ENCODE measurements at places on chromosomes 5 and 9.

DNA sequence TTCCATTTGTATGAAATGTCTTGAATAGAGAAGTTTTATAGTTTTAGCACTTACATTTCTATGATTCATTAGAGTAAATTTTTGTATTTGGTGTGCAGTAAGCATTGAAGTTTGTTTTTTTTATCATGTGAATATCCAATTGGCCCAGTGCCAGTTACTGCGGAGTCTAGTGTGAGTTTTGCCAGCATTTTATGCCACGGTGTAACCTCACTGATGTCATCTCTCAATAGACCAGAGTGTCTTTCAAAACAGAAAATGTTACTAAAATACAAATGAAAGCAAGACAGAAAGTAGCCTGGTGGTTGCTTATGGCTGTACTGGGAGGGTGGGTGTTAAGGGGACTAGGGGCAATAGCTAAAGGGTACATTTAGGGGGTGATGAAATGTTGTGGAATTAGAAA lies 62.8 kb downstream of the IPPK start:
- no peak for DNase-seq

DNA sequence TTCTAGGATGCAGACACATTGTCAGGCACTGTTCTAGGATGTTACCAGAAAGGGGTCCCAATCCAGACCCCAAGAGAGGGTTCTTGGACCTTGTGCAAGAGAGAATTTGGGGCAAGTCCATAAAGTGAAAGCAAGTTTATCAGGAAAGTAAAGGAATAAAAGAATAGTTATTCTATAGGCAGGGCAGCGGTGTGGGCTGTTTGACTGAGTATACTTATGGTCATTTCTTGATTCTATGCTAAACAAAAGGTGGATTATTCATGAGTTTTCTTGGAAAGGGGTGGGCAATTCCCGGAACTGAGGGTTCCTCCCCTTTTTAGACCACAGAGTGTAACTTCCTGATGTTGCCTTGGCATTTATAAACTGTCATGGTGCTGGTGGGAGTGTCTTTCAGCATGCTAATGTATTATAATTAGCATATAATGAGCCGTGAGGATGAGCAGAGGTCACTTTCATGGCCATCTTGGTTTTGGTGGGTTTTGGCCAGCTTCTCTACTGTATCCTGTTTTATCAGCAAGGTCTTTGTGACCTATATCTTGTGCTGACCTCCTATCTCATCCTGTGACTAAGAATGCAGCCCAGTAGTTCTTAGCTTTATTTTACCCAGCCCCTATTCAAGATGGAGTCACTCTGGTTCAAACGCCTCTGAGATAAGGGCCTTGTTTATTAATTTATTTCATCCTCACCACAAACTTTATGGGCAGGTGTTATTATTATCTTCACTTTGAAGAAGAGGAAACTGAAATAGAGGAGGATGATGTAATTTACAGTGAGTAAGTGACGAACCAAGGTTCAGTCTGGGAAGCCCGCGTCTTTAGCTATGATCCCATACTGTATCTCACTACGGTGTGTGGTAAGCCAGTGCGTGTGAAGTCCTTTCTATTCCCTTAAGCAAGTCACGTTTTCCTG lies 186.0 kb upstream of the KLF4 start:
- no peak for DNase-seq

DNA sequence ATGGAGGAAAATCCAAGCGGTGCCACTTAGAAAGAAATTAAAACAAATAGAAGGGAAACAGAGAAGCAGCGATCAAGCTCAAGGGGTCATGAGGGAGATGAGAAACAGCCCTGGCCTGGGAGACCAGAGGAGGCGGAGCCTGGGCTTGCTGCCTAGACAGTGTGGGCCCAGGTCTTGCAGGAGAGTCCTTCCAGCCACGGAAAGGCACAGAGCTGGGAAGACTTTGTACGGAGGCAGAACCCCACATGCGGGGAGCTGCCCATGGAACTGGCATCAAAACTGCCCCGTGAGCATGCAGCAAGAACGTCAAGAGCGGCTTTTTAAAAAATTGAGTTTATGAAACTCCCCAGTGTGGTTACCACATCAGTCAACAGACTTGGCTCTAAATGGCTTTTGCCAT lies 119.4 kb downstream of the IRX1 start:
- no peak for DNase-seq

DNA sequence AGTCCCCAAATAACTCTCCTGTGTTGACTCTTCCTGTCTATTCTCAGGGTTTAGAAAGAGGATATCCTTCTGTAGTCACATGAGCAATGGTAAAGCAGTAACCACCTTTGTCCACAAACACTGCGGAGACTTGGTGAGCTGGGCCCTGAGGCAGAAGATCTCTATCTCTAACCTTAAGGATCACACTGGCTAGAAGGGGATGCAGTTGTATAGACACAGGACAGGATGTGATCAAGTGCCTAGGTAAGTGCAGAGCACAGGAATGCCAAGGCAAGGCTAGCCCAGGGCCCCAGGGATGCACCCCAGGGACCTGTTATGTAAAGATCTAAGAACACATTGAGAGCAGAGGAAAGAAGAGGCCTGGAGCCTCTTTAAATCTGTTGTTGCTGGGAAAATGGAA lies 610.5 kb downstream of the IRX1 start:
- no peak for DNase-seq

GRCh38 chr9:95852059-95853032 lies 23.1 kb upstream of the ERCC6L2 start:
- DNase-seq: no peak

GRCh38 chr5:176166427-176166826 lies 71.8 kb upstream of the SIMC1 start:
- DNase-seq: no peak

DNA sequence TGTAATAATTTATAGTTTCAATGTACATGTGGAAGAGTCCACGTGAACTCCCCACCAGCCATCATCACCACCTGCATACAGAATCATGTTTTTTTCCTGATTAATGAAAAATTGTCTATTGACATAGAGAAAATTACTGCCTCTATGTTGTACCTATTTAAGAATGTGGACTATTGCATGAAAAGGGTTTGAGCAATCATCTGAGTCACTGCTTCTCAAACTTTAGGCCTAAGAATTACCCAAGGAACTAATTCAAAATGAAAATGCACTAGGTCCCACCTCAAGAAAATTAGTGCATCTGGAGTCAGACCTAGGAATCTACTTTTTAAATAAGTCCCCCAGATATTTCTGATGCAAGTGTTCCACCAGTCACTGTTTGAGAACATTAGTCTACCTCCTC lies 709.3 kb downstream of the MAT2B start:
- no peak for DNase-seq

DNA sequence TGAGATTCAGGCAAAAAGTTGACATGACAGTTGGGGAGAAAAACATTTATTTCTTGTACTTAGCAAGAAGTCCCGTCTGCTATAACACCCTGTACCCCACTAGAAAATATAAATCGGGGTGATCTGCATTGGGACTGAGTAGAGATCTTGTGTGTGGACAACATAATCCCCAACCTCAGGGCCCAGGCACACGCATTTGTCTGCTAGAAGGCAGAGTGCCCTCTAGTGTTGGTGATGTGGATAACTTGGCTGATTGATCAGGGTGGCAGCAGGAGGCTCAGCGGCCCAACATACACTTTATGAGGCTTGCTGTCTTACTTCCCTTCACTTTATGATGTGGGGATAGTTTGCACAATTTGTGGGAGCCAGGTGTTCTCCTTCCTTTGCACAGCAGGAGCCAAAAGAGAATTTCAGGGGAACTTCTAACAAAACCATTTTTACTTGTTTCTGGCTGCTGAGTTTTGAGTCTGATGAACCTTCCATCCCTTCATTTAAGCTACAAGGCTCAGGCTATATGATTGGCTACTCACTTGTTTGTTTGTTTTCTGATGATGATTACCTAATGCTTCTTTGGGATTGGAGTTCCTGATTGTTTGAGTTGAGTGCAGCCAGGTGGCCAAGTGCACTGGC lies 263.2 kb downstream of the DMAC1 start:
- no peak for DNase-seq

- DNase-seq: no peak
Measured at GRCh38 chr9:3868012-3868411, 342.2 kb upstream of the RFX3 start.

GRCh38 chr5:131285703-131286399 lies 22.0 kb downstream of the CDC42SE2 start:
- DNase-seq: no peak

DNA sequence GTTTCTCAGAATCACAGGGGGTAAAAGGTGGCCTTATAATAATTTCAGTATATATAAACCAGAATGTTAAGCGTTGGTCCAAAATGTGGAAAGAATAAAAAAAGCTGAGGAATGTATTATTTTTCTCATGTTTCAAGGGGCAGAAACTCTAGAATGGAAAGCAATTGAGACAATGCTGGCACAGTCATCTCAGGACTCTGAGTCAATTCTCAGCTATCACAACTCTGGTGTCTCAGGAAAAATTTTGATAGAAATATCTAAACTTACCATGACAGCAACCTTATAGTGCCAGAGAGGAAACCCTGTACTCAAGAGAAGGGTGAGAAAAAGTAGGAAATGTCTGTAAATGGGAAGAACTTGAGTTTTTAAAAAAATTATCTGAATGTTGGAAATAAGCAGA lies 1189.4 kb upstream of the NUDT12 start:
- DNase-seq: no peak

- no peak for DNase-seq
Measured at GRCh38 chr5:150596826-150597225, 43.6 kb upstream of the SYNPO start.

- DNase-seq: no peak
Measured at GRCh38 chr9:85414390-85414789, 327.4 kb downstream of the AGTPBP1 start.

- no peak for DNase-seq
Measured at GRCh38 chr5:168750926-168751325, 171.8 kb upstream of the PANK3 start.

- DNase-seq: no peak
Measured at GRCh38 chr9:73839471-73839870, 657.7 kb upstream of the RORB start.
